ENCODE measurements at places on chromosomes 3 and 15.

GRCh38 chr15:96699871-96700401 is 369.4 kb downstream of the NR2F2 start:
- no peak for DNase-seq

DNA sequence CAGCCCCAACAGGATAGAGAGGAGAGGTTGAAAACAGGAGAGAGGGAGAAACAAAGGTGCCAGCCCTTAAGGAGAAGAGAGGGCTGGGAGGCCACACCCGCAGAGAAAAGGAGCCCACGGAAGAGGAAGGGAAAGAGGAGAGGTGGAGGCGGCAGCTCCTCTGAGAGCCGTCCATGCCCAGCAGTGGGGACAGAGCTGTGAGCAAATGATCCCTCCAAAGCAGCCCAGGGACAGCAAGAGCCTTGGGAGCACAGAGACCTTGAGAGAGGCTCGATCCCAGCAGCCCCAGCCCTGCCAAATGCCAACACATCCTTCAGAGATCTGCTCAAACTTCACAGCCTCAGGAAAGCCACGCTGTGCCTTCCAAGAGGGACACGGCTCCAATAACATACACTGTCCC is 66.7 kb upstream of the CORO2B start:
- no peak for DNase-seq

DNA sequence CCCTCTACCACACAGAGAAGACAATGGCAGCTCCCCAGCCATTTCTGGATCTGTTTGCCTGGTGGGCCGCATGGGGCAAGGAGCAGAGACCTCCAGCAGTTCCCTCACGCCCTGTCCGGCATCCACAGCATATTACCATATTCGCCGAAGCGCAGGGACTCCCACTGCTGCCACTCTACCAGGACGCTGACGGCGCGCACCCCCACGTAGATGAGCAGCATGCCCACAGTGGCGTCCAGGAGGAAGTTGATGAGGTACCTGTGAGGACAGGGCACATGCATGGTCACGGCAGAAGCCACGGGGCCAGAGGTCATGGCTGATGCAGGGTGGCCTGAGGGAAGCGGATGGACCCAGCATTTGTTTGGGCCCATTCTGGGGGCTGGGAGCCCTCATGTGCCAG is 14.8 kb upstream of the MUSTN1 start:
- DNase-seq = no peak

DNA sequence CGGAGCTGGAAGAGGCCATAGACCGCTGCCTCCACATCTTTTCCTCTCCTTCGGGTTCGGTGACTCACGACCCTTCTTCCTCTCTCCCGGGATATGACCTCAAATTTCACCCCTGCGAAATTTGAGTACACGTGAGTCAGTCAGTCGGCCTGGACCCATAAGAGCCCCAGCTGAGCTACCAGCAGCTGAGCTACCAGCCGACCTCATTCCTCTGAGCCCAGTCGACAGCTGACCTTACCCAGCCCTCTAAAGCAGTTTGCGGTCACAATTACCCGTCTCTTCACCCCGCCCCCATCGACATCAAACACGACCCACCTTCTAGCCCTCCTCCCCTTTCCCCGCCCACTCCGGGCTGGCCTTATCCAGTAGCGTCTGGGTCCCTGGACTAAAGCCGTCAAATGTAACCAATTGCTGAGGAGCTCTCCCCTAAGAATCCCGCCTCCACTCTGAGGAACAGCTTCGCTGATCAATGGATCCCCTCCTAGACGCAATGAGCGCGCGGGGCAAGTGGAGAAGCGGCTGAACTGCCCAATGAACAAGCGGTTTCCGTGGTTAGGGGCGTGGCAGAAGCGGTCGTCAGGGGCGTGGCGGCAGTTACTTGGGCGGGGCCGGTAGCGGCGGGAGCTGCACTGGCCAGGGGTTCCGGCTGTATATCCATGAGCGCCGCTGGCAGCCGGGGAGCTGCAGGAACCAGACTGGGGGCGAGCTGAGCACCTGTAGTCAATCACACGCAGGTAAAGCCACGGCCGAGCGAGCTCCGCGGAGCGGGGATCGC is at the start of gene ABHD2:
ABHD2 (plus strand) TSS at position 627 of the 775 bp plus-strand sequence. CDS start 27,872 bp downstream, outside the sequence.
- peak; percentile 96 for DNase-seq

GRCh38 chr15:97037080-97037479 is 706.6 kb downstream of the NR2F2 start:
- no peak for DNase-seq

GRCh38 chr3:67804089-67804488 is 149.7 kb upstream of the SUCLG2 start:
- DNase-seq = no peak

GRCh38 chr15:62833646-62834045 is 208.9 kb upstream of the TPM1 start:
- DNase-seq = no peak

DNA sequence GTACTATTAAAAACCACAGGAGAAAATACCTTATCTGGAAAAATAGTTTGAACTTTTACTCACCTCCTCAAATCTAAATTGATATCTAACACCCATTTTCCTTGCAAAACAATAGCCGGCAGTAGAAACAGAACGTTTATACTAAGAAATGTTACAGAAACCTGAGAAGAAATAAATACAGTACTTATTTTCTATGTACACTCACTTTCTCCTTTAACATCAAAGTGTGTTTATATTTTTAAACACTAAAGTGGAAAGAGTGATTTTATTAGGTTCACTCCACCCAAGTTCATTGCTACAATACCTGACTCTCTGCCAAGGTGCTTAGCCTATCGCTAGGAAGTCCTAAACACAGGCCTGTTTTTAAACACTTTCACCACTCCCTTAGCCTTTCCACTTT is 87.8 kb upstream of the TJP1 start:
- no peak for DNase-seq

- DNase-seq = no peak
Observed at GRCh38 chr15:86267892-86268291, 188.2 kb downstream of the AGBL1 start.

- no peak for DNase-seq
Observed at GRCh38 chr3:339351-339750, 142.8 kb downstream of the CHL1 start.

- no peak for DNase-seq
Observed at GRCh38 chr15:69987492-69988489, 109.9 kb downstream of the TLE3 start.

GRCh38 chr3:123854905-123855304 is 29.2 kb downstream of the MYLK start:
- DNase-seq = no peak

- DNase-seq = no peak
Observed at GRCh38 chr3:150419076-150419868, 11.2 kb downstream of the TSC22D2 start.
